Stimulated activated CD4-positive, alpha-beta T cell treated with anti-CD3 and anti-CD28 coated beads, Interleukin-2, amount 100 ng/mL, for 24 hours (primary cell): ENCODE measurements at places on chromosomes 11 and 22.

DNA sequence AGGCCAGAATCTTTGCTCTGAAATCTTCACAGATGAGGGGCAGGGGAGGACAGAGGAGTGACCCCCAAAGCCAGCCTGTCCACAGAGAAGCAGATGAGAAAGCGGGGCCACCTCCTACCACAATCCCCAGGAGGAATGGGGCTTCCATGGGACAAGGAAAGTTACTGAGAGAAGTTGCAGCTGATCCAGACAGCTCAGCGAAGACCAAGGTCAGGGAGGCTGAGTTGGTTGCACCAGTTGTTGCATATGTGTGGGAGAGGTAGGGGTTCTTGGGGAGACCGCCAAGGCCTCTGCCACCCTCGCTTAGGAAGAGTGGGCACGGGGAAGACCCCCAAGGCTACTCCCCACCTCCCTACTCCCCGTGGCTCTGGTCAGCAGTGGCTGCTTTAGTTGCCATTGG is 81.6 kb upstream of the EIF3D start:
- no peak for DNase-seq

GRCh38 chr11:10927538-10927937 is 69.7 kb upstream of the ZBED5 start:
- no peak for DNase-seq

DNA sequence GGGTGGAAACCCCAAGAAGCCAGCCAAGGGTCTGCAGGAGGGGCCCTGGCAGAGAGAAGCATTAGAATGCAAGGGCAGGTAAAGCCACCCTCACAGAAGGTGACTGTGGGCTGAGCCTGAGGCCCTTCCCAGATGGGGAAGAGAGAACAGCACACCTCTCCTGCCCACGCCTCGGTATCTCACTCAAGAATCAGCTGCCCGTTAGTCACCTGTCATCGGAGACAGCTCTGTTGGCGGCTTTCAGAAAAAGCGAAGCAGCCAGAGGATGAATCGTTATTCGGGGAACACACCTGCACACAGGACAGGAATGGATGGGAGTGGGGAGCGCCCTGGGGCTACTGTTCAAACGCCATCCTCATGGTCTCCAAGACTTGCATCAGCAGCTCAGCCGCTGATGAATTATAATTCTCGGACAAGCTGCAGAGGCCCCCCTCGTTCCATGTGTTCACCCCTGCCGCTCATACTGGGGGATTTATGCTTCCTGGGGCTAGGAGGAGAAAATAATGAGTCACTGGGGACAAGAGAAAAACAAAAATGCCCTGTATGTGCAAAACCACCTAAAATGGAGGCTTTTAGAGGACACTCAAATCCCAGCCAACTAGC is 21.6 kb upstream of the TMA7B start:
- peak; percentile 63 for DNase-seq

DNA sequence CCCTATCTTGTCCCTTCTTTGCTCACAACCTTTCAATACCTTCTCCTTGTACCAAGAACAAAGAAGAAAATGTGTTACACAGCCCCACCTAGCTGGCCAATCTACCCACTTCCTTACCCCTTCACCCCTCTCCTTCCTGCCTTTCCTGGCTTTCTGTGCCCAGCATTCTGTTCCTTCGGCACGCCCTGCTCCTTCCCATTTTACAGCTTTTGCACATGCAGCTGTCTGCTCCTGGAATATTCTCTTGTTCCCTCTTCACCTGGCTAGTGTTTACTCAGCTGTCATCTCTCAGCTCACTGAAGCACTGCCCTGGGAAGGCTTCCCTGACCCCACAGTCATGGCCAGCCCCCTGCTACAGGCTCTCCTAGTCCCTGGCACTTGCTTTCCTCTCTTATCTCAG is 30.7 kb downstream of the SERPINH1 start:
- DNase-seq = no peak

DNA sequence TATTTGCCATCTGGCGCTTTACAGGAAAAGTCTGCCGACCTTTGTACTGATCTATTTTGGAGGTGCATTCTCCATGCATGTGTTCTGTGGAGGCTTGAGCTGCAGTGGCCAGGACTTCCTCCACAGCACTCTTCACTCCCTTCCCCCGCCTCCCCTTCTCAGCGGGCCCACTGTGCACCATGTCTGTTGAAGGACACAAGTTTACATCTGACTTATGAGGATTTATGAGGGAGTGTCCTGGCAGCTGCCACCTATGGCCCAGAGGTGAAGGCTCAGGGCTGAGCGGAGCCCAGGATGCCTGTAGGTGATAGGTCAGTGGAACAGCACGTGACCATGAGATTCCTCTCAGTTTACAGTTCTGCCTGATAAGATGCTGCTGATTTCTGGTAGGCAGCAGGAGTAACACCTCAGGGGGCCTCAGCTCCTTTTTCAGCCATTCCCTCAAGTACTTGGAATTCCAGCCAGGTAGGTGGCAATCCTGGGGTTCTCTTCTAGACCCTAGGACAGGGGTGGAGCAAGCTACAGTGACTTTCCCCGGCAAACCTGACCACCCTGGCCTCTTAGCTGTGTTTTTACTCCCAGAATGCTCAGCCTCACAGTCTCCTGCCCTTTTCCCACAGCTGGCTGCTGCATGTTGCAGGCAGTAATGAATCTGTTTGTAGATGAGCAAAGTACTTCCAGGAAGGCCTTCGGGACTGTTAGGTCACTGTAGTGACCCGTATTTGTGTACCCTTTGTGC is 59.9 kb downstream of the PPFIBP2 start:
- DNase-seq = no peak

GRCh38 chr11:76094740-76095139 is 111.6 kb downstream of the WNT11 start:
- no peak for DNase-seq
